ENCODE measurements at places on chromosomes 6 and 20.

DNA sequence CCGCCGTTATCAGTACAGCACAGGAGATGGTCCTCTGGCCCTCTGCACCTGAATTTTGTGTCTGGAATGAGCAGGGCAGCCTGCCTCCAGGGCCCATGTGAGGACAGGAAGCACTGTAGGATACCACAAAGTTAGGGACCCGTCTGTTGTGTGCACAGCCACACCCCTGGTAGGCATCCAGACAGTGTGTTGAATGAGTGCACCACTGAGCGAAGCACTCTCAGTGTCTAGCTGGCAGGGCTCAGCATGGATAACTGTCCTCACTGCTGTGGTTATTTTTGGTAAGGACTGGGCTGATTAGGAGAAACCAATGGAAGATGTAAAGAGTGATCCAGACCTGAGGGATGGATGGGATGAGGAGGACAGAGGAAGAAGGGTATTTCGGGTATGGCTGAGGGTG lies 178.7 kb downstream of the CLIC5 start:
- no peak for DNase-seq

GRCh38 chr20:23679133-23680092 lies 9.4 kb downstream of the CST4 start:
- no peak for DNase-seq

- no peak for DNase-seq
These were observed 235.7 kb downstream of the CD83 start for GRCh38 chr6:14353281-14353680.

- DNase-seq = no peak
These were observed 6.0 kb upstream of the ZBTB22 start for GRCh38 chr6:33323623-33323948.

GRCh38 chr20:32614303-32614702 lies 29.2 kb upstream of the NOL4L start:
- no peak for DNase-seq

- no peak for DNase-seq
These were observed 51.7 kb upstream of the ATXN1 start for GRCh38 chr6:16812993-16813392.

DNA sequence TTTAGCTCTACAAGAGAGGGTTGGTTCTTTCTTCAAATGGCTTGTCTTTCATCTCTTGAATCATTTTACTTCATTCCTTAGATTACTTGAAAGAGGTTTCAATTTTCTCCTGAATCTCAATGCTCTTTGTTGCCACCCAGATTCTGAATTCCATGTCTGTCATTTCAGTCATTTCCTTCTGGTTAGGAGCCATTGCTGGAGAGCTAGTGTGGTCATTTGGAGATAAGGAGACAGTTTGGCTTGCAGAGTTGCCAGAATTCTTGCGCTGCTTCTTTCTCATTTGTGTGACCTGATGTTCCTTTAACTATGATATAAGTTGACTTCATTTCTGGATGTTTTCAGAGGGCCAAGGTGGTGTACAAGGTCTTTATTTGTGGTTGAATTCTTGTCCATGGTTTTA lies 157.8 kb downstream of the SLC22A3 start:
- no peak for DNase-seq

DNA sequence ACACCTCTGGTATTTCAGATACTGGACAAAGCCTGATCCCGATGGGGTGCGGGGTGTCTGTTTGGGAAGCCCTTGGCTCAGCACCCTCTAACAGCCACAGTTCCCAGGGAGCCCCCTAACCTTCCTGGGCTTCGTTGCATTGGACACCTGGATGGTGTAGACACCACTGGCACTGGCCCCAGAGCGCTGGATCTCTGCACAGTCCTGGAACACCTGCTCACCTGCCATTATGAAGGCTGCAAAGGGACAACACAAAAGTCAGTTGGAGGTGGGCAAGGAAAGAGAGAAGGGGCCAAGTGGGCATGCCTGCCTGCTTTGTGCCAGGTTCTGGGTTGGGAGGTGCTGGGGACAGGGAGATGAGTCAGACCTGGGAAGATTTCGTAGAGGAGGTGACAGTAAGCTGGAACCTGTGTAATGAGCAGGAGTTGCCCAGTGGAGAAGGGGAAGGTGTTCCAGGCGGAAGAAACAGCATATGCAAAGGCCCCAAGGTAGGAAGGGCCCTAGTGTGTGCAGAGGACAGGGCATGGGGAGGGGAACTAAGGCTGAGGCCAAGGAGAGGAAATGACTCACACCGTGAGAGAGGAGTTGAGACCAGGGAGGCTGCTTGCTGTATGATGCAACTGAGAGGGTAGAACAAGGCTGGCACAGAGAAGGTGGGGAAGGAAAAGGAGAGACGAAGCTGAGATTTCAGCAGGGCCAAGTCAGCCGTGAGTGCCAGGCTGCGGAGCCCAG lies 34.9 kb downstream of the ANGPT4 start:
- no peak for DNase-seq

DNA sequence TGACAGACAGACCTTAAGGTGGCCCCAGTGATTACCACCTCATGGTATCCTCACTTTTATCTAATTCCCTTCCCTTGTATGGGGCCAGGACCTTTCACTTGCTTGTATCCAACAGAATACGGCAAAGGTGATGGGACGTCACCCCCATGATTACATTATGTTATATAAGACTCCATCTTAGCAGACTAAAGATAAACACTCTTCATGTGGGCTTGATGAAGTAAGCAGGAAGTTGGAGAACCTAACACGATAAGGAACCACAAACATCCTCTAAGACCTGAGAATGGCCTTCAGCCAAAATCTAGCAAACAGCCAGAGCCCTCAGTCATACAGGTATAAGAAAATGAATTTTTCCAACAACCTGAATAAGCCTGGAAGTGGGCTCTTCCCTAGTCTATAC lies 8.0 kb downstream of the SLC17A3 start:
- no peak for DNase-seq

GRCh38 chr6:142878407-142878806 lies 66.6 kb downstream of the HIVEP2 start:
- no peak for DNase-seq

GRCh38 chr6:79671600-79672266 lies 40.6 kb downstream of the SH3BGRL2 start:
- peak; percentile 7 for DNase-seq

DNA sequence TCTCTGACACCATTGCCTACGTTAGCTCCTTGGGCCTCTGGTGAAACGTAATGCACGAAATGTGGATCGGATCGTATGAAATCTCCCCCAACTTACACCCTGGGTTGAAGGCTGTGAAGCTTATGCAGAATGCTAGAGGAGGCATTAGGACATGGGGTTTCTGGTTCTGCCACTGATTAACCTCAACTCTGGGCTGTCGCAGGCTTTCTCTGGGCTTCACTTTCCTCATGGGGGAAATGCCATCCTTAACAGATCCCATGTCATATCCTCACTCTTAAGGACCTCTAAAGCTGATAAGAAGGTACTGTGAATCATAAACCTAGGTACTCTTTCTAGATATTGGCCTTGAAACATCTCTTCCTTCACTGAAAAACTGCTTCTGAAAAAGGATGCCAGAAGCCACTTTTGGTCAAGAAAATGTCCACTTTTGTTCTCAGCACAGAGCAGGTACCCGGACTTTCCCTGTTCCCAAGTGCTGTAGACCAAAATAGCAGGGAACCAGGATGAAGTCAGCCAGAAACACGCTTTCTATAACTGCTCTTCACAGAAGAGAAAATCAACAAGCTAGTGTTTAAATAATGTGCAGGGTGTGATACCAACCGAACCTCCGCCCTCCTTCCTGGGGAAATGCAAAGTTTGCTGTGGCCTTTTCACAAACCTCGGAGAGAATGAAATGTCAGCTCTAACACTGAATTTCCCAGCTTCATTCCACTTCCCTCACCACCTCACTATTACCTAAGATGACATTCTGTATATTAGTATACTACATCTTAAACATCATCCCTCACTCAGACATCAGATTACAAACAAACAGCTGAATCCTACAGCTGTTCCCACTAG lies 118.9 kb downstream of the BACH2 start:
- no peak for DNase-seq

Measured in stimulated activated CD8-positive, alpha-beta memory T cell treated with anti-CD3 and anti-CD28 coated beads, Interleukin-4, amount 100 ng/mL, for 4 hours (primary cell).